NCI-H1105 treated with DMSO at 0.1 percent for 48 hours (cell line): ENCODE measurements at places on chromosomes 2 and 18.

DNA sequence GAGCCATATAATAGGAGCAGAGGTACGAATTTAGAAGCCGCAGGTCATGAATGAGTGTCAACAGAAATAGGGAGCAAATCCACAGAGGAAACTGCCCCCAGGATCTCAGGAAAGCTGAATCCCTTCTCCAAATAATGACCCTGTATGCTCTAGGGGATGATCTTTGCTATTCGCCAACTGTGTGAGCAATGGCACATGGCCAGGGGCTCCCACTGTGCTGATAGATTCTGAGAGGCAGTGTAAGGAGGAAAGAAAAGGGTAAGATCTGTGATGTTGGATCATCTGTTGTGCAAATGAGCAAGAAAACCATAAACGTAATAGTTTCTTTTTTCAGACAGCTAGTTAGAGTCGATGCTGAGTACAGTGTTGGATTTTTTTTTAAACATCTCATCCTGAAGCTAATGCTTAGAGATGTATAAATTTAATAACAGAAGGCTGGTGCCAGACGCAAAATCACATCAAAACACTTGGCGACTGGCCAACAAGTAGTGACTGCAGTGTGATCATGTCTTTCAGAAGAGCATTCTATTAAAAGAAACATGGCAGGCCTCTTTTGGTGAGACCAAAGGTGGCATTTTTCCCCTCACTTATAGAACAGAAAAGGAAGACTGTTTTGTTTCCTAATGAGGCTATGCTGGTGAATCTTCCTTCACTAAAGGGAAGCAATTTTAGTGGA, 77.4 kb downstream of the ABCA12 start:
- DNase-seq: peak; percentile 86

DNA sequence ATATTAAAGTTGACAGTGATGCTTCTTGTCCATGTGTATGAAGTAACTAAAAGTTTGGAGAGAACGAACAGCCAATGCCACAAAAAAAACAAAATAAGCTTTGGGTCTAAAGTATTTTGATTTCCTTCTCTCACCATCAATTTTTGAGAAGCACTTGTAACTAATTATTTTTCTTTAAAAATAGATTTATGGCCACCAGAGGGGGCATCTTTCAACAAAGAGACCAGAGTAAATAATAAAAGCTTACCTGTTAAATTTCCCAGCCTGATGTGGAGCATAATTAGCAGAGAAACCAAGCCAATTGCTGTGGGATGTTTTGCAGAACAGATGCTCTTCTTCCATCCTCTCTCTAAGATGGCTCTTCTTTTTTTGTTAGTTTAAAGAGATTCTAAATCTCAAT, 29.0 kb downstream of the LINC00305 start:
- DNase-seq: peak; percentile 51

- DNase-seq: no peak
Observed at GRCh38 chr2:192571636-192572035, 376.9 kb upstream of the TMEFF2 start.

- no peak for DNase-seq
Observed at GRCh38 chr2:161836664-161837063, 212.4 kb downstream of the SLC4A10 start.

DNA sequence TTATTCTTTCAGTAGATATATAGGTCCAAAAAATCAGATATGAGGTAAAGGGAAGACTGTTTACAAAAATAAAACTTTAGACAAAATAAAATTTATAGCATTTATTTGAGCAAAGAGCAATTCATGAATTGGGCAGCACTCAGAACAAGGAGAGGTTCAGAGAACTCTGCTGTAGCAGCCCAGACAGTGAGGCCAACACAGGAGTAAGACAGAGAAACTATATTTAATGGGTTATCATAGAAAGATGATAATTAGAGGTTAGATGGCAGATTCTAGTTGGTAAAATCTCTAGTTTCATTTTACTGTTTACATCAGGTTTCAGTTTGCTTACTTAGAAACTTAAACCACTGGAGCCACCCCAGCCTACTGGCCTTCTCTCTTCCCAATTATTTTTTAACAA, 30.1 kb upstream of the SP140L start:
- DNase-seq: no peak

DNA sequence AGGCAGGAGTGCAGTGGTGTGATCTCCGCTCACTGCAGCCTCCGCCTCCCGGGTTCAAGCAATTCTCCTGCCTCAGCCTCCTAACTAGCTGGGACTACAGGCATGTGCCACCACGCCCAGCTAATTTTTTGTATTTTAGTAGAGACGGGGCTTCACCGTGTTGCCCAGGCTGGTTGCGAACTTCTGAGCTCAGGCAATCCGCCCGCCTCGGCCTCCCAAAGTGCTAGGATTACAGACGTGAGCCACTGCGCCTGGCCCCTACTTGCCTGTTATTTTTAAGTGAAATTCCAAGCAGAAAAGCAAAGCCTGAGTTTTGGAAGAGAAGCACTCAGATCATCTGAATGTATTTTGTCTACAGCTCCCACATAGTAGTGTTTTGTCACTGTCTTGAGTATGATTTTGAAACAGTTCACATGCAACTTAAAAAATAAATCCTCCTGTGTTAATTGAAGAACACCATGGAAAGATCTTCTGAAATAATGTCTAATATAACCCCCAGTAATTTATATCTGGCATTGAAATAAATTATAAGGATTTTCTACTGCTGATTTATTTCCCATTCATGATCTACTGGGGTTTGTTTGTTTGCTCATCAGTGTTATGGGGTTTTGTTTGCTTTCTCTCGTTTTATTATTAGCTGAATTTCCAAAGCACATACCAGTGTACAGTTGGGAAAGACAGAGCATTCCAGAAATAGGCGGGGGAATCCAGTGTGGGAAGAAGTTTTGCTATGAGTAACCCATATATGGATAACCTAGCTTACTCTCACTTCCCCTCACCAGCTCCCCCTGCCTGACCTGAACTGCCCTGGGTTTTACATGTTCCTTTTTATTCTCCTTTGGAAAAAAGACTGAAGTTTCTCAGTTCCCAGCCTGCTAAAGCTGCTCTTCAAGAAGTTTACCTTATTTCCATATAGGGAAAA, 80.1 kb upstream of the MAP3K20 start:
- DNase-seq: no peak

GRCh38 chr2:112572005-112572404, 12.4 kb upstream of the CHCHD5 start:
- DNase-seq: no peak

DNA sequence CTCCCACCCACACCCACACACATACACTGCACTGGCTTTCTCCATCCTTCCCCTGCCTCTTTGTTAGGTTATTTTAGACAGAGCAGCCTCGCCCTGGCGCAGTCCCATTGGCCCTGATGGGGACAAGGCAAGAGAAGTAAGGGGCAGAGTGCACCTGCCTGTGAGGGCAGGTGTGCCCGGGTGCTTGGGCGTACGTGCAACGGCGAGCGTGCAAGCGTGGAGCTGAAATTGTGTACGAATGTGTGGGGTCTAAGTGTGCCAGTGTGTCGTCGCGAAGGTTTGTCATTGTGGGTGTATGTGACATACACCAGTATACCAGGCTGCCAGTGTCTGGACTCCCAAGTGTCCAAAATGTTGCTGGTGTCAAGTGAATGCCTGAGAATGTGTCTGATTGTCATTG, 544 bp downstream of the LRATD1 start:
- peak; percentile 57 for DNase-seq

GRCh38 chr2:55604027-55604565, 13.3 kb downstream of the PPP4R3B start:
- no peak for DNase-seq

GRCh38 chr18:32548688-32549087, 78.0 kb upstream of the GAREM1 start:
- peak; percentile 97 for DNase-seq

DNA sequence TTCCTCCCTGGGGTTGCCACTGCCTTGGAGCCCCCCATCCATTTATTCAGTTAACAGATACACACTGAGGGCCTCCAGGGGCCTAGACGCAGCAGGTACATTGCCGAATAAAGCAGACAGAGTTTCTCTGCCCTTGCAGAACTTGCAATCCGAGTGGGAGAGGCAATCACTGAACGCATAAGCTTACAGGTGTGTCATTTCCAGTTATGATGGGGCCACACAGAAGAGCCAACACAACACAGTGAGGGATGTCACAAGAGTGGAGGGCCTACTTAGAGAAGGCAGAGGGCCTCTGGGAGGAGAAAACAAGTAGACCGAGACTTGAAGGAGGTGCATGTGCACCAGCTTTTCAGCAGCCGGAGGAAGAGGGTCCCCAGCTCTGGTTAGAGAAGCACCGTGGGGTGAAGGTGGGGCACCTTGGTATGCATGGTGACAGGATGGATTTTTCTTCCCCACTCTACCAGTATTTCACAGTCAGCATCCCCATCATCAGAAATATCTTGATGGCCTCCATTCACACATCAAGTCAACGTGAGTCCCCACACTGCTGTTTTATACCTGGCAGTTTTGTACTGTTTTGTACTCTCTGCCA, 150.9 kb downstream of the SMAD7 start:
- no peak for DNase-seq

DNA sequence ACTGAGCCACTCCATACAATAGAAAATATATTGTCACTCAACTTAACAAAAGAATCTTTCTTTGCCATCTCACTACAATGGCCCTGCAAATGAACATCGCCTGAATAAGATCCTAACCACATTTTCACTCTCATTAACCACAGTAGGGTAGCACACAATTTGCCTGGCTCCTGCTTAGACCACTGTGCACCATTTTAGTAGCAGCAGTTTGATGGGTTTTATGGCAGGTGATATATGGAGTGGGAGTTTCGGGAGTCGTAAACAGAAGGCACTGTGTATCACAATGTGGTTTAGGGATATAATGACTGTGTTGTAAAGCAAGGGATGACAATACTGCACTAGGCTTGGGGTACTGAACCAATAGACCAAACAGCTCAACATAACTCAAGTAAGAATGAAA, 617.4 kb downstream of the BCL11A start:
- DNase-seq: no peak

- no peak for DNase-seq
Observed at GRCh38 chr2:3289971-3290370, 87.6 kb downstream of the EIPR1 start.

DNA sequence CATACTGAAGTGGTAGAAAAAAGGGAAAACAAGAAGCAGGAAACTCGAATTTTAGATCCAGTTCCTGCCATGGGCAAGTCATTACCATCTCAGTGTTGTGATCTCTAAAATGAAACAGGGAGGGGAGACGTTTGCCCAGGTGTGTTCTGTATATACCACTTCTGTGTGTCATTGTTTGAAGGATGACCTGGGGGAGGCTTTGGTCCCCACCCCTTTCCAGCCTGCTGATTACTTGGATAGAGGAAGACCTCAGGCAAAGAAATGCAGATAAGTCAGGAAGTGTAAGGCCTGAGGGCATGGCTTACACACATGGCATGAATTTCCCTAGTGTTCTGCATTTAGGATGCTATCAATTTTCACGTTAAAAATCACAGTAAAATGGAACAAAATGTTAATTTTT, 205.2 kb upstream of the CXCR4 start:
- DNase-seq: no peak

DNA sequence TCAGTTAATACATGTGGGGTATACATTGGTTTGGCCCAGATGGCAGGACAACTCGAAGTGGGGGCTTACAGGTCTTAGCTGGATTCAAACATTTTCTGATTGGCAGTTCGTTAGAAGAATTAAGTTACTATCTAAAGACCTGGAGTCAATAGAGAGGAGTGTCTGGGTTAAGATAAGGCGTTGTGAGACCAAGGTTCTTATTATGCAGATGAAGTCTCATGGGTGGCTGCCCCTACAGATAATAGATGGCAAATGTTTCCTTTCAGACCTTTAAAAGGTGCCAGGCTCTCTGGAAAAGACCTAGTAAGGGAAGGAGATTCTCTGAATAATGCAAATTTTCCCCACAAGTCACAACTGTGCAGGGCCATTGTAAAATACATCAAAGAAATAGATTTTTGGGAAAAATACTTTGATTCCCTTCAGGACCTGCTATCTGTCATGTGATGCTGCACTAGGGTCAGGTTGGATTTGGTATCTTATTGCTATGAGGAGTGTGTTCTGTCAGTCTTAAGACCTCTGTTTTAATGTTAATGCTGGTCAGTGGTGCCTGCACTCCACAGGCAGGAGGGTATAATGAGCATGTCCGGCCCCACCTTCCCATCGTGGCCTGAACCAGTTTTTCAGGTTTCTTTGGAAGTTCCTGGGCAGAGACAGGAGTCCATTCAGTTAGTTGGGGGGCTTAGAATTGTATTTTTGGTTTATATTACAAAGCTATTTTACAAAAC, 14.3 kb upstream of the MC5R start:
- no peak for DNase-seq

- peak; percentile 40 for DNase-seq
Observed at GRCh38 chr18:29078273-29078672, 901.3 kb upstream of the CDH2 start.

DNA sequence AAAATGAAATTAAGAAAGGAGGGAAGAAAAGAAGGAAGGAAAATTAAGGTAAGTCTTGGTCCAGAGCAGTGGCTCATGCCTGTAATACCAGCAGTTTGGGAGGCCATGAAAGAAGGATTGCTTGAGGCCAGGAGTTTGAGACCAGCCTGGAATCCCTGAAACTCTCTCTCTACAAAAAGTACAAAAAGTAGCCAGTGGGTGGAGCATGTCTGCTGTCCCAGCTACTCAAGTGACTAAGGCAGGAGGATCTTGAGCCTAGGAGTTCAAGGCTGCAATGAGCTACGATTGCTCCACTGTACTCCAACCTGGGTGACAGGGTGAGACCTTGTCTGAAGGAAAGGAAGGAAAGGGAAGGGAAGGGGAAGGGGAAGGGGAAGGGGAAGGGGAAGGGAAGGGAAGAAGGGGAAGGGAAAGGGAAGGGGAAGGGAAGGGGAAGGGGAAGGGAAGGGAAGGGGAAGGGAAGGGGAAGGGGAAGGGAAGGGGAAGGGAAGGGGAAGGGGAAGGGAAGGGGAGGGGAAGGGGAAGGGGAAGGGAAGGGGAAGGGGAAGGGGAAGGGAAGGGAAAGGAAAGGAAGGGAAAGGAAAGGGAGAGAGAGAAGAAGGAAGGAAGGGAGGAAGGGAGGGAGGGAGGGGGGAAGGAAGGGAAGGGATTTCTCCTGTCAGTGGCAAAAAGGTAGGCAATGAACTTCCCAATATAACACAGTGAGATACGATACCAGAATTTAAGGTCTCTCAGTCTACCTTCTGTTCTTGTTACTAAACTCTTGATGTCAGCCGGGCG, 412.8 kb downstream of the CMPK2 start:
- no peak for DNase-seq

GRCh38 chr18:49609256-49610021, 47.6 kb downstream of the LIPG start:
- no peak for DNase-seq

DNA sequence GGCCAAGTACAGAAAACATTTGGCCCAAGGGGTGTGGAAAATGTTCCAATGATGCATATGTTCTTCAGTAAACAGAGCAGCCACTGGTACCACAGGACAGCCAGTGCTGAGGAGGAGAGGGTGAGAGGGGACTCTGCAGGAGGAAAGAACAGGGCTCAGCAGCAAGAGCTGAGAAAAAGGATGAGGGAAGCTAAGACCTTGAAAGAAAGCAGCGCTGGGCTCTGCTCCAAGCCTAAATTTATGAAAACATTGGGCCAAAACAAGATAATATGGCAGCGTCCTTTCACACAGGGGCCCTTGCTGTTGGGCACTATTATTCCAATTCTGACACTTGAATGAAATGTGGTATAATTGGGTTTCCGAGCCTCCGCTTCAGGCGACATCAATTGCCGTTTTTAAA, 939.0 kb upstream of the FANCL start:
- no peak for DNase-seq

GRCh38 chr2:72789241-72789640, 36.6 kb downstream of the EXOC6B start:
- DNase-seq: no peak
